ENCODE measurements at places on chromosomes 6 and 20.

- DNase-seq, result no peak
Measured at GRCh38 chr20:44579313-44580081, 2.9 kb upstream of the PKIG start.

DNA sequence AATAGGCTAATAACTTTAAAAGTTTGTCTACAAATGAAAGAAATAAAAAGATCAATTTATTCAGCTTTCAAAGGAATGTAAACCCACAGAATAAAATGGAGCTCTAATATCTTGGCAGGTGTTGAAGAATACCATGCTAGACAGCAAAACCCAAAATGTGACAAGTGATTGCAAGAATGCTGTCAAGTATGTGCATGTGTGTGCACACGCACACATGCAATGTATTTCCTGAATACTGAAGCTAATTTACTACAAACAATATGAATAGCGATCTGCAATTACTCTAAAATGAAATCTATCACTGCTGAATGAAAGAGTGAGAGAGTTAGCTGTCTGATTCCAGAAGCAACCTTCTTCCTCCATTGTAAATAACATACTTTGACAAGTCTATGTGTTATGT, 179.2 kb upstream of the HSF2 start:
- DNase-seq, result no peak

DNA sequence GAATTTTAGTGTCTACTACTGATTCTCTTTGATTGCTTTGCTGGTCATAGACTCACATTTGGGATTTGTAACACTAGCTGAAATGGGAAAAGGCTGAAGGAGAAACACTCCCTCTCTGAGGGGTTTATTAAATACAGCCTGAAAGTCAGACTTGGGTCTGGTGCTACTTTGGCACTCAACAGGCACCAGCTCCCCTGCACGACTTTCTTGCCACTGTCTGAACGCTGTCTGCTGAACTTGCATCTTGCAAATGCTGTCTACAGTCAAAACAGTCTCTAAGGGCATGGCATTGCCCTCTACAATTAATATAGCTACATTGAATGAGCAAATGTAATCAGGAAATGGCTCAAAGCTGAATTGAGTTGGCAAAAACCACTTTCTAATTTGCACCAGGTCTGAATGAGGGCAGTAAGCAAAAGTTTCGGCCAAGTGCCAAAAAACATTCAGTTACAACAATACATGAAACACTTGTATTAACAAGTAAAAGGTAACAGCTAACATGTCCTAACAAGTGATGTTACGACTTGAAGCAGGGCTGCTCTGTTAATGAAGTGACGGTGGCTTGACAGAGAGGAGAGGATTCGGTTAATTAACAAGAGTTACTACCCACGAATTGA, 119.5 kb downstream of the FOXC1 start:
- DNase-seq, result no peak

- DNase-seq, result no peak
Measured at GRCh38 chr6:19845266-19846041, 8.3 kb downstream of the ID4 start.

DNA sequence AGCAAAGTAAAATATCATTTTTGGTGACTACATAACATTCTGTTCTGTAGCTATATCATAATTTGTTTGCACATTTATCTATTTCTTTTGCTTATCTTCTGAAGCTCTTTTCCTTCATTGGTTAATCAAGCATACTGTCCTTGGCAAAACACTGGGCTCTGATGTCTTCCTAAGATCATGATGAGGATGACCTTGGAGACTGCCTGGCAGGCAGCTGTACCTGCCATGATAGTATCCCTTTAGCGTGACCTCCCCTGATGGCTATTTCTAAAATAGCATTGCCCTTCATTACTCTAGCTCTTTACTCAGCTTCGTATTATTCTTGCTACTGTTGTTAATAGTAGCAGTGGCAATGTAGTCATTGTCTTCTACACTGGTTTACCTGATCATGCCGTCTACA, 46.0 kb upstream of the ELOVL5 start:
- DNase-seq, result no peak

DNA sequence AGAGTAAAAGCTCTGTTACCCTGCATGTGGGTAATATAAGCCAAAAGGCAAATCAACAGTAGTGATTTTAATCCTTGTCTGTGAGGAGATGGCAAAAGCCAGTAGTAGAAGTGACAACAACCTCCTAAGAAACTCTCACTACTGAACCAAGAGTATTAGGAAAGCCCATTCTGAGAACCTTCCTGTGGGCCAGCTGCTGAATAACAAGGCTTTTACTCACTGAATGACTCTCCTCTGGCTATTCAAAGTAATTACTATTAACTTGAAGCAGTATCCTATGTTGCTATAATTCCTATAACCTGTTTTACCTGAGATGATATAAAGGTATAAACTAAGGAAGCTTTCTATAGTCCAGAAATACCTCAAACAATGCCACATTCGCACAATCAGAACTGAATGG, 55.1 kb downstream of the CHD6 start:
- no peak for DNase-seq

GRCh38 chr6:7535498-7535897, 6.0 kb upstream of the DSP start:
- DNase-seq, result no peak

DNA sequence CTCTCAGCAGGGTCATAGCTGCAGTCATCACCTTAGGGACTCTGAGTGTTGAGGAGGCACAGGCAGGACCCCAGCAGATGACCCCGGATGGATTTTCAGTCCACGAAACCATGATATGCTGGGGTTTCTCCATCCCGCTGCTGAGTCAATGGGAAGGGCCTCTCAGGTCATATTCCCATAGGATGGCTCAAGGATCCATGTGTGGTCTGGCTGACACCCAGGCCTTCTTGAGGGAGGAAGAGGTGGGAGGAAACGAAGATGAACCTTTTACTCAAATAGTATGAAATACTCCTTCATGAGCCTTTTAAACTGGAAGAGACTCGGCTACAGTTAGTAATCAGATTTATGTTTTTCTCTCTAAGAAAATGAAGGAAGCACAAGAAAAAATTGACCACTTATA, 10.3 kb upstream of the RALY start:
- DNase-seq, result no peak

GRCh38 chr6:164022632-164023031, 608.1 kb downstream of the QKI start:
- no peak for DNase-seq

DNA sequence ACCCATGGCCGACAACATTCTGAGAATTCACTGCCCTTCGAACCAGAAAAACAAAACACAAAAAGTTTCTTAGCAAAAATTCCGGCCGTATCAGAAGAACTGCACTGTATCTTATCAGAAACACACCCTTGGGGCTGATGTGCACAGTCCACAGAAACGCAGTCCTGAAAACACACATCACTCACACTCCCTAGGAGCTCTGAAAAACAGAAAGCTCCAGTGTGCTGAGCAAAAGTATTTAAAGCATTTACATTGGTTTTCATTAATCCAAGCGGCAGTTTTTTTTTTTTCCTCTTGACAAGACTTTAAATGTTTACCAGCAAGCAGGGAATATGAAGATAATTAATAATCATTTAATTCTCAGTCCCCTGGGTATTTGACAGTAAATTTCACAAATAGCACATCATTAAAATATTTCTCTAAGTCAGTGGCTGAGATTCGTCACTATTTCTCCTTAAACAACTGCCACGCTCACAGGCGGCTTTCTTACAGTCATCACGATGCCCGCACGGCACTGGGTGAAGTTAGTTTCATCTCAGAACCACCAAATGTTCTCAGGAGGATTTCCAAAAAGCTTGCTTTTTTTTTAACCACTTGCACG, 13.3 kb downstream of the NFATC2 start:
- DNase-seq, result peak; percentile 74

GRCh38 chr6:131937703-131938631, 13.2 kb downstream of the CCN2 start:
- DNase-seq, result no peak

DNA sequence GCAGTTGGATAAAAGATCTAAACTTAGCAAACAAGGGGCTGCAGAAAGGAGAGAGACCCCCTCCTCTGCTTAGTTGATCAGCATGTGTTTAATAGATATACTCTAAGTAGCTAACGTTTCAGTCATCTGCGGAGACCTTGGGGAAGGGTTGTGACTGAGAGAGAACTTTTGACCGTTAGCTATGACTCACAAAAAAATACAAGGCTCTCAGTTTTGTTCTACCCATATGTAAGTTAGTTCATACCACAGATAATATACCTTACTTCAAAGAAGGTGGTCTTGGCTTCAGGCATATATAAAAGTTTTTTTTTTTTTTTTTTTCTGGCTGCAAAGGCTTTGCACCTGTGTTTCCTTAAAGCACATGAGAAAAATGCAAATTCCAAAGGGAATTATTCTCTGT, 258.9 kb downstream of the GJA1 start:
- DNase-seq, result no peak

DNA sequence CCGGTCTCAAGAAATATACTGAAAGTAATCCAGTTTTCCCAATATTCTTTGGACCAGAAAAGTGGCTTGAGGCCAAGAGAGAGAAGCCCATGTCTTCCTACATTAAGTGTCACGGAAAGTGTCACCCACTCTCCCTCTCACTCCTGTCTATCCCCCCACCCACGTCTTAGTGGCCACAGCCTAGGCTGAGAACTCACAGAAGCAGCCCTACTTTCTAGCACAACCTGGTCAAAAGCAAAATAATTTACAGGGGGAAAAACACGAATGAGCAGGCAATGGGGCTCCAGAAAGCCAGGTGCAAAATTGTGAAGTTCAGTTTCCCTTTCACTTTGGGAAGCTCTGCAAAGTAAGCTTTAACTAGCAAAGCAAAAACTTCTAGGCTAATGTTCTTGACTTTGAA, 118.0 kb downstream of the OPRM1 start:
- peak; percentile 24 for DNase-seq

DNA sequence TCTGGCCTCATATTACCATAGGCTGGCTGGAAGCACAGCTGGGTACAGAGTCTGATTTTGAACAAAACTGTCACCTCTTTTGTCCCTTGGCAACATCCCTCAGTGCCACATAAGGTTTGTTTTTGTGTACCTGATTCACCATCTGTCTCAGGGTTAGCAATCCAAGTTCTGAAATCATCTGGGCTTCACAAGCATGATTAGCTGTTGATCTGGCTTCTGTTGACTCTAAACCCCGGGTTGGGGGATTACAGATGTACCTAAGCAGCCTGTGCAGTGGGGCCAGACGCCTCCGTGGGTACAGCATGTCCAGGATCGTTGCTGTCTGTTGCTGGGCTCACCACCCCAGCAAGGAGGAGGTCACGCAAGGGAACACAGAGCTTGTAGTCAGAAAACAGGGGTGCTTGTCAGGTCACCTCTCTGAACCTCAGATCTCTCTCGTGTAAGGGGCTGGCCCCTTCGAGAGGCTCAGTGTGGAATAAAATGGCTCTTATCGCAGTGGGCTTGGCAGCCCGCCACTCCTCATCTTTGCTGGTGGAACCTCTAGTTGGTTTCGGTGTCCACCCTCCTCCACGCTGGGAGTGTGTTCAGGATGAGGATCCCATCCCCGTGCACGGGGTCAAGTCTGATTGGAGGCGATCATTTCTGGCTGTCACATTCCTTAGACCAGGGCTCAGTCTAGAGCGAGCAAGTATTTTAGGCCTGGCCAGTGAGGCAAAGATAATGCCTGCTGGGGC, 39.2 kb upstream of the ZNF831 start:
- no peak for DNase-seq

DNA sequence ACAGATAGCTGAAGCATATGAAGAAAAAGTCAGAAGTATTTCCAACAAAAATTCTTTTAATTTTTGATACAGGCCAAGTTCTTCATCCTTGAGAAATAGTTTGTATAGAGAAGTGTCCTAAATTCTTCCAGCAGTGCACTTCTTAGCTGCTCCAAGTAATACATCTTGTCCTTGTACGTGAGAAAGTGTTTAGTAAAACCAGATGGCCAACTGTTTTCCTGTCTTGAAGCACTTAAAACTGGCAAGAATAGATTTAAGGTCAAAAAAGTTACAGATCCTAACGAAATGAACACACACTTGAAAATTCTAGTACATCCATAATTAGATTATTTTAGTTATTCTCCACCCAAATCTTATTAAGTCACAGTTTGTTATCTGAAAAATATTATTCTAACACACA, 52.2 kb upstream of the HSF2 start:
- DNase-seq, result no peak

Measured in stimulated activated CD4-positive, alpha-beta T cell treated with anti-CD3 and anti-CD28 coated beads, Interleukin-4, amount 100 ng/mL, for 24 hours (primary cell).